WTC11 (cell line): ENCODE measurements at places on chromosomes 11 and 22.

- DNase-seq = no peak
Observed at GRCh38 chr22:44214187-44214586, 33.5 kb downstream of the PARVG start.

- DNase-seq = no peak
Observed at GRCh38 chr22:50138988-50139387, 31.5 kb upstream of the PANX2 start.

DNA sequence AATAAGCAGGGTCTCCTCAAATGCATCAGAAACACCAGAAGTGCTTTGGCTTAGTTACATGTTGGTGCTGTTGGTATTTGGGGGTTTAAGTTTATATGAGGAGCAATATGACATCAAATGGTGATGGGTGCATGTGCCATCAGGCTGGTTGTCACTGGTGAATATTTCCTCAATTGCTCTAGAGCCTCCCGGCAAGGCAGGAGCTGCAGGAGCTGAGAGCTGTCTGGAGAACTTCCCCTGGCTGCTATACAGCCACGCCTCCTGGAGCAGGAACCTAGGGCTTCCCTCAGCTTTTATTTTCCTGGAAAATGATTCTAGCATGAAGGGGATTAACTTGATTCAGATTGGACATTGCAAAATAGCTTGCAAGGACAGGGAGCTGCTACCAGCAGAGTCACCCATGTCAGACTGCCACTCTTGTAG lies 15.8 kb downstream of the IGLL5 start:
- DNase-seq = no peak

DNA sequence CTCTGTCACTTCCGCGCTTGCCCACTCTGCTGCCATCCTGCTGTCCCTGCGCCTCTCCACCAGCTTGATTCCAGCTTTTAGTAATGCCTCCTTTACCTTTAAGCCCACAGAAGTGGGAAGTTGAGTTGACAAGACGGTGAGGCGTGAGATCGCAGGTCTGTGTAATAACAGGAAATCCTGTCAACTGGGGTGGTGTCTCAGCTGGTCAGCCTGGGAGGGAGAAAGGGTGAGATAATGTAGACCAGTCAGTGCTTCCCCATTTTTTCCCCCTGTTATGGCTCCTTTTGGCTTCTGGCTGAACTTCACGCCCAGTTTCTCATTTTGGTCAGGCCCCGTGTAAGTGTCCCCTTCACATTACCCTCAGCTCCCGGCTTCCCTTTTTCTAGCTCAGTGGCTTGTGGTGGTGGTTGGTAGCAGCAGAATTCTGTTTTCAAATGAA lies 98.9 kb downstream of the TRAF6 start:
- no peak for DNase-seq

DNA sequence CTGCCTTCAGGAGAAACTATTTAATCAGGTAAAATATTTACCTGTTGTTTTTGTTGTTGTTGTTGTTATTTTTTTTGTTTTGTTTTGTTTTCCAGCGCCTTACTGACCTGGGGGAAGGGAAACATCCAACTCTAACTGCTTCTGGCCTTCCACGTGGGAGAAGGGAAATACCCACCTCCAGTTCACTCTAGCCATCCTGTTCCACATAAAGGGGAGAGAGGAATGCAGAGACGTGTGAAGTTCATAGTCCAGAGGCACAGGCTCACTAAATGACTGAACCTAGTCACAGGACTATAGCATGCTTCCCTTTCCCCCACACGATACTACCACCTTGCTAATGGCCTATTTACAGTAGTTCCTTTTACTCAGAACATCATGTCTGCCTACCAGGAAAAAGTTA lies 72.4 kb upstream of the VSTM5 start:
- no peak for DNase-seq

DNA sequence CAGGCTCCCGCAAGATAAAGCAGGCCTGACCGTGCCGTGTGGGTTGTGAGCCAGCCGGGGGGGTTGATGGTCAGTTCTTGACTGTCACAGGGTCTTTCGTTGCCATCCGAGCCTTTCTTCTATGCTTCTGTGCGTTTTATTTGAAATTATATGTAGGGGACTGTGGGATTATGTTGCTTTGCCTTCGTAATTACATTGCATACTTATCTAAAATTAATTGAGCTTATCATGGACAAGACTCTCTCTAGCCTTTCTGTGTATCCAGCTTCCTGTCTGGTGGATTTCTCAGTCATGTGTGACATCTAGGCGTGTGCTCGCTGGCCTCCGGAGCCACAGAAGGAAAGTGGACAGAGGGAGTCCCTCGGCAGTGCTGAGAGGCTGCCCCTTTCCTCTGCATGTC lies 93.2 kb downstream of the TBC1D22A start:
- DNase-seq = no peak

DNA sequence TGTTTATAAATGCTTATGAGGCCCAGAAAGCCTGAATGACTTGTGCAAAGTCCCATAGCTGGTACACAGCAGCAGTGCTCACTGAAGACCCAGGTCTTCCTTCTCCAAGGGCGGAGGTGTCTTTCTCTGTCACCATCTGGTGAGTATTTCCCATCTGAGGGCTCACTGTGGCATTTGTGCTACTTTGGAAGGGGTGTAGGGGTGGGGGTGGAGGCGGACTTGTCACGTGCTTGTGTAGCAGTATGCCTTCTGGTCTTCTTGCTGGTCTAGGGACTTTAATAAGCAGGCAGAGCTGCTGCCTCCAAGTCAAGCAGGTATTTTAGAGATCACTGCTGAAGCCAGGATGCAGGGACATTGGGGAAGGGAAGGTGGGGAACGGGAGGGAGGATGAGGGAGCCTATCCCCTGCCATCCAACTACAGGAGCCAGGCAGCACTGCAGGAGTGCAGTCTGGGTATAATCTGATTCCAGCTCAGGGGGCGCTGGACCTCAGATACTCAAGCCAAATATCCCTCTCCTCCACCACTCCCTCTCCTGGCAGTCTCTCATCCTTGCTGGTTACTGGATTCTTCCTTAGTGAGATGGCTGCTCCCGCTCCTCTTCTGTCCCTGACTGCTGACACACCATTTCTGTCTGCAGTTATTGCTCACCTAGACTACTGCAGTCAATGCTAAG lies 3.4 kb downstream of the ABCC8 start:
- peak; percentile 76 for DNase-seq

GRCh38 chr11:3822312-3822711 lies 14.0 kb downstream of the PGAP2 start:
- no peak for DNase-seq

DNA sequence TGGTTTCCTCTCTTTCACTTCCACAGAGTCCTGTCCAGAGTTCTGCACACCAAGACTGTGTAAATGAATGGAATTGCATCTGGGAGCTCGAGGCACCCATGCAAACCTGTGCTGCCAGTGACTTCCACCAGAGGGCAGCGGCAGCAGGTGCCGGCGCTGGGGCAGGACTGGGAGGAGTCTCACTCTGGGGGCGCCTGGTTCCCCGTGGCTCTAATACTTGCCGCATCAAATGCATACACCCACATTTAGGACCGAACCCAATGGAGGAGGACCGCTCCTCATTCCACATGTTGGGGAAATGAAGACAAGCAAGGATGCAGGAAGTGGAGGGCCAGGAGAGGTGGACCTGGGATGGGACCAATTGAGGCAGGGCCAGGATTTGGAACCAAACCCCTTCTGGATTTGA lies 1.1 kb upstream of the CD6 start:
- DNase-seq = peak; percentile 78

DNA sequence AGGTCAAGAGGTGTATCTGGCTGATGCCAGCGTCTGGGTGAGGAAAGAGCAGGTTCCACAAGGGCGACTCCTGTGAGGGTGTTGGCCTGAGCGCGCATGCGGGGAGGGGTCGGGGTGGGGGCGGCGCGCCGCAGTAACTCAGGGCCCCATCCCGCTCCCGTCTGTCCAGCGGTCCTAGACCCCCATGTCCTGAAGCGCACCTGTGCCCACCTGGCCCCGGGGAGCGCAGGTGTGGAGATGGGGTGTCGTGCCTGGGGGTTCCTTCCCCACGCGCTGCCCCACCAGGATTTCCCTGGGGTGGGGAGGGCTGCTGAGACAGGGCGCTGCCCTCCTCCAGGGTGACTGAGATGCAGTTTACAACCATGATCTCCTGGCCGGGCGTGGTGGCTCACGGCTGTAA lies 20.9 kb downstream of the RNH1 start:
- DNase-seq = no peak

- no peak for DNase-seq
Observed at GRCh38 chr11:70255477-70256116, 14.9 kb upstream of the PPFIA1 start.

DNA sequence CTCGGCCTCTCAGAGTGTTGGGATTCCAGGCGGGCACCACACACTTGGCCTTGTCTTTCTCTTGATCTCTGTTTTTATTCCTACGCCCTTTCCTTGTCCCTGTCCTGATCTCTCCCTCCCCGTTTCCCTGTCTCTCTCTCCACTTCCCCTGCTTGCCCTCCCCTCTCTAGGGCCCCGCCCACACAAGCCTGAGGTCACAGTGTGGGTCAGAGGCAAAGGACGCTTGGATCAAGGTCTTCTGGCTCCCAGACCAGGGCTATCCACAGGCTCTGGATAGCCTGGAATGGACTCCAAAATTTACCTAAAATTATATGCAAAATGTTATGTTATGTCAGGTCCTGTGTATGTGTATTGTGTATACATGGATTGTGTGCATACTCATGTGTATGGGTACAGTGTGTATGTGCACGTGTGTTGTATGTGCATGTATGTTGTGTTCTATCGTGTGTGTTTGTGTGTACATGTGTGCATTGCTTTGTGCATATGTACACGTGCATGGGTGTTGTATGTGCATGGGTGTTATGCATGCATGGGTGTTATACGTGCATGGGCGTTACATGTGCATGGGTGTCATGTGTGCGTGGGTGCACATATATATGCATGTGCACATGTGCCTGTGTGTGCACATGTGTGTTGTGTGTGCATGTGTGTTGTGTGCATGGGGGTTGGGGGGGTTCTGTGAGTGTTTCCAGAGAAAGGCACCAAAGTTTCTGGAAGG lies 38.3 kb downstream of the TP53I11 start:
- DNase-seq = peak; percentile 57

GRCh38 chr11:79274636-79275331 lies 166.0 kb downstream of the TENM4 start:
- no peak for DNase-seq

DNA sequence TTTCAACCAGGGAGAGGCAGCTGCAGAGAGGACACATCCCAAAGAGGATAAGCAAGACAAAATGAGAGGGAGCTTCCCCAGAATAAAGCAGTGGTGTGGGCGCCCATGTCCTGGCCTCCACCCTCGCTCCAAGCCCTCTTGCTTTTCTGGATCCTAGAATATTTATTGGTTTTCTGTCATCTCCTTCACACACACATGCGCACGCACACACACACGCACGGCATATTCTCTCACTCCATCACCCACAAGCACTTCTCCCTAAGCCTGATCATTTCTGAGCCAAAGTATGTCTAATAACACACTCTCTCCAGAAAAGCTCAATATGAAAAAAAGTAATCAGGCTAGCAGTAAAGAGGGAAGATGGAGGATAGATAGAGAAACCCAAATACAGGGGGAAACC lies 7.6 kb downstream of the IGSF9B start:
- DNase-seq = no peak

GRCh38 chr11:10298342-10298741 lies 4.3 kb upstream of the SBF2 start:
- DNase-seq = no peak

GRCh38 chr11:95485115-95485900 lies 254.3 kb upstream of the SESN3 start:
- no peak for DNase-seq
